ENCODE measurements at places on chromosomes 5 and 9.
A peak's percentile ranks its signal among the peaks of the same experiment; 100 is the strongest.

DNA sequence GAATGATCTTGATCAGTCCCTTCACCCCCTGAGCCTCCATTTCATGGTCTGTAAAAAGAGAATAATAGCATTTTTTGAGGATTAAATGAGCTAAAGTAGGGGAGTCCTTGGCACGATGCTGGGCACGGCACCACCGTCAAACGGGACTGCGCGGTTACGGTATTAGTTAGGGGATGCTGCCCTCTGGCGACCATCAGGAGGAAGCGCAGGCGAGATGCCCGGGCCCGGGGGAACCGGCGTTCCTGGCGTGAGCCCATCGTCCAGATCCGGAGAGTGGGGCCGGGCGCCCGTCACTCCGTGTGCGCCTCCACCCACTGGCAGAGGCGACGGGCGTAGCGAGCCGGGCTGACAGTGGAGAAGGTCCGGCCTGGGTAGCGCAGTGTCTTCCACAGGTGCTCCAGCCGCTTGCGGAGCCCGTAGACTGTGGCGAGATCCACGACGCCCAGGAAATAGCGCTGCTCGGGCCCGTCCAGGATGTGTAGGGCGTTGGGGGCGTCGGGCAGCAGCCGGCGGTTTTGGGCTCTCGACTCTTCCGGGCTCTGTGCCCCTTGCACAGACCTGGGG is 4.8 kb upstream of the ST6GALNAC4 start:
- DNase-seq, result peak; percentile 65

GRCh38 chr5:158300256-158300655 is 441.3 kb upstream of the CLINT1 start:
- no peak for DNase-seq

GRCh38 chr5:131068076-131068475 is 97.0 kb downstream of the HINT1 start:
- no peak for DNase-seq

- DNase-seq, result no peak
Observed at GRCh38 chr5:50889790-50890189, 223.4 kb downstream of the PARP8 start.

DNA sequence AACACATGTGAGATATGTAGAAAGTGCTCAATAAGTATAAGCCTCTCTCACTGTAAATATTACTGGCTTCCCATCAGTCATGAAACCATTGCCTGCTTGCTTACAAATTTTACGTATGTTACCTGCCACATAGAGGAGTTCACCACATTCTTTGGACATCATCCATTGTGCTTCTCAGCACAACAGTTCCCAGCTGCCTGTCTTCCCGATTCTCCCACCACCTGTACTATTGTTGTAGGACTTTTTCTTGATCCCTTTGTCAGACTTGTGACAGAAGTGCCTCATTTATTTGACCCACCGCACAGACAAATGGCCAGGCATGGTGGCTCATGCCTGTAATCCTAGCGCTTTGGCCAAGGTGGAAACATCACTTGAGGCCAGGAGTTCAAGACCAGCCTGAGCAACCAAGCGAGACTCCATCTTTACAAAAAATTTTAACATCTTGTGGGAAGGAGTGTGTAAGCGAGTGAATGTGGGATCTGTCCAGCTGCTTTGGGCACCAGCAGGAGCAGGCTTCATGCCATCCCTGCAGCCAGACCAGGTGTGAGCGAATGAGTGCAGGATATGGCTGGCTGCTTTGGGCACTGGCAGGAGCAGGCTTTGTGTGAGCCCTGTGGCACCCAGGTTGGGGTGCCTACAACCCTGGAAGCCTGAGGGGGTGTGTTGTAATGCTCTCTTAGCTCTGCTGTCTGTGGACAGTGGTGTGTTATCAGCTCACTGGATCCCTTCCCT is 139.9 kb upstream of the ELL2 start:
- DNase-seq, result no peak

DNA sequence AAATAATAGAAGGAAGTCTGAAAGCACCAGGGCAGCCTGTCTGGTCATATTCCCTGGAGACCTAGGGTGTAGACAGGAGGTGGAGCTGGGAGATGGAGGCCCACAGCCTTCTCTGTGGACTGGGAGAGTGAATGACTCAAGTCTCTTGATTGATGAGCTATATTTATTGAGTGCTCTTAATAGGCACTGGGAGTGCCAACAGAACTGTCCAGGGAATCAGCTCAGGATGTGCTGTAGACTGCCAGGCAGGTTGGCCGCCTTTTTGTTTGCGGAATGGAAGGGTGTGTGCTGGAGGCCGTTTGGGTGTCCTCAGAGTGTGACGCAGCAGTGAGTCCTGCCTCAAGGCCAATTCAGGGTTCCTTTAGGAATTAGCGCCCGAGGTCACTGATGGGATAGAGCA is 33.4 kb upstream of the POMT1 start:
- no peak for DNase-seq

- DNase-seq, result no peak
Observed at GRCh38 chr5:139666551-139666950, 18.4 kb downstream of the CXXC5 start.

- DNase-seq, result no peak
Observed at GRCh38 chr5:18072600-18072999, 438.3 kb downstream of the TAF11L14 start.

- no peak for DNase-seq
Observed at GRCh38 chr5:95332158-95332557, 47.3 kb upstream of the MCTP1 start.

GRCh38 chr9:124110307-124110915 is 98.8 kb downstream of the LHX2 start:
- DNase-seq, result no peak

DNA sequence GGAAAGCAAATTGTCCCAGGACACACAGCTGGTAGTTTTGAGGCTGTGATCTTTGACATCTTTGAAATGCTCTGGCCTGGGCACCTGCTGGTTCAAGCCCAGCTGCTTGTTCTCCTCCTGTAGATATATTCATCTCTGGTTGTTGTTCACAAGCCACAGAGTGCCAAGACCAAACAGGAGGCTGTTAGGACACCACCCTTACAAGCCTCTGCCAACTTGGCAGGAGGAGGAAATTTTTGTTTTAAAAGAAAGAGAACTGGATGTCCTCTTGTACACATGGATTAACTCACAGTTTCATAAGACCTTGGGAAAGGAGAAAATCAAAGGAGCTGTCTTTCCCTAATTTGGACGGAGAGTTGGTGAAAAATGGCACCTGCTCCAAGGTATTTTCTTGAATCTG is 8.5 kb upstream of the ZFP62 start:
- DNase-seq, result no peak

- DNase-seq, result no peak
Observed at GRCh38 chr9:106769331-106769730, 93.6 kb upstream of the ZNF462 start.

GRCh38 chr9:91755761-91756509 is 194.1 kb downstream of the ROR2 start:
- no peak for DNase-seq

DNA sequence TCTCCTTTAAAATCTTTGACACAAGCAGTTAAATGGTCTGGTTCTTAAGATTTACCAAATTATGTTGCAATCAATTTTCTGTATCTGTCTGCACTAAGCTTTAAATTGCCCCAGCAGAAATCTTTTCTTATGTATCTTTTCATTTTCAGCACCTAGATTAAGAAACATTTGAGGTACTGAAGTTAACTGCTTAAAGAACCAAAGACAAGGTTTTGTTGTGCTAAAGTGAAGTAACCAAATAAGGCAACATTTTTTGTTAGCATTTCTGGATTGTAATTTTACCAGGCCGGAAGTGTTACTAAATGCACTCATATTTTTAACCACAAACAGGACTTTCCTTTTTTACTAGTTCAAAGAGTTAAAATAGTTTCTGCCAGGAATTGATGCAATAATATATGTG is 24.1 kb upstream of the MTAP start:
- DNase-seq, result no peak

DNA sequence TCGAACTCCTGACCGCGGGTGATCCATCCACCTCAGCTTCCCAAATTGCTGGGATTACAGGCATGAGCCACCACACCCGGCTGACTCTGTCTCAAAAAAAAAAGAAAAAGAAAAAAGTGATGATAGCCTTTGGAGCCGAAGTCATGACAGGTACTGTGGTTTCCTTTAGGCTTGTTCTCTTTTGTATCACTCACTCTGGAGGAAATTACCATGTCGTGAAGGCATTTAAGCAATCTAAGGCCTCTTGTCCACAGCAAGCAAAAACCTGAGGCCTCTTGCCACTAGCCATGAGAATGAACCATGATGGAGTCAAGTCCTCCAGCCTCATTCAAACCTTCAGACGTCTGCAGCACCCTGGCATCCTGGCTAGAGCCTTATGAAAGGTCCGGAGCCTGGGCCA is 286.1 kb downstream of the RAB3C start:
- no peak for DNase-seq

DNA sequence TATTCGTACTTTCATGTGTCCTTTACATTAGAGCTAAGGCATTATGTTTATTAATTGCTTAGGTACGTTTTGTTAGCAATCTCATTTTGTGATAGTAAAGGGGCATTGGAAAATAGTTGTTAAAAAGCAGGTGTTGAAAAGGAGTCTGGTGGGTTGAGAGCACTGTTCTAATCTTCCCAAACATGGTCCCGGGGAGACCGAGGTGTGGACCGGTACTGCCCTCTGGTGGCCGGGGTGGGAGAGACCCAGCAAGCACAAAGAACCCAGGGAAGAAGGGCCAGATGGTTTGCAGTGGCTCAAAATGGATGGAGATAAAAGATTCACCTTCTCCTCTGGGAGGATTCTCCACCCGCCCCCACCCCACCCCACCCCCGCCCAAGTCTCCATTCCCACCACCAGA is 26.1 kb downstream of the IDNK start:
- peak; percentile 68 for DNase-seq

DNA sequence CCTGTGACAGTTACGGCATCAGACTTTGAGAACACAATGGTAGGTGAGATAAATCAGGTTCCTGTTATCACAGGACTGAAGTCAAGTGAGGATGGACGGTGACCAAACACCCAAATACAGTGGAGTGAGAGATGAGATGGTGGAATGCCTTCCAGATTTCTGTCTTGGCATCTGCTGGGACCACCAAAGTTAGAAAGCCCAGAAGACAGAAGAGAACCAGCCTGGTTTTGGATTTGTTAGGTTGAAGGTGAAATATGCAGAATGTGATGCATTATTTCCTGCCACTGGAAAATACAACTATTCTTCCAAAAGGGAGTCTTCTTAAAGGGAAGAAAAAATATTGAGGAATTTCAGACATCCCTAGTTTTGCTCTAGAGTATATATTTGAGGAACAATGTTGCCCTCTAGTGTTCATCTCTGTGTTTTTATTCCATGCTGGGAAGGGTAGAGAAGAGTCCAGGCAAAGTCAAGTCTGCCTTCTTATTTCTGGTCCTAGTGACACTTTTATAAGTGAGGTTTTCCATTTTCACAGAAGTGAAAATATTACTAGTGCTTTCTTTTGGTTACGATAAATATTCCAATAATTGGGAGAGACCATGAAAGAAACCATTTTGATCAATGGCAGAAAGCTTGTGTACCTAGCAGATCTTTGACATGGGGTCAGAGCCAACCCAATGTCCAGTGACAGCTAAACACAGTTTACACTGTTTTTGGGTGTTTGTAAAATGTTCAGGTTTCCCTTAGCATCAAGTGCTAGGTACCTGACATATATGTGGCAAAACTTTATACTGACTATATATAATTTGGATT is 142.3 kb upstream of the ANKH start:
- no peak for DNase-seq

DNA sequence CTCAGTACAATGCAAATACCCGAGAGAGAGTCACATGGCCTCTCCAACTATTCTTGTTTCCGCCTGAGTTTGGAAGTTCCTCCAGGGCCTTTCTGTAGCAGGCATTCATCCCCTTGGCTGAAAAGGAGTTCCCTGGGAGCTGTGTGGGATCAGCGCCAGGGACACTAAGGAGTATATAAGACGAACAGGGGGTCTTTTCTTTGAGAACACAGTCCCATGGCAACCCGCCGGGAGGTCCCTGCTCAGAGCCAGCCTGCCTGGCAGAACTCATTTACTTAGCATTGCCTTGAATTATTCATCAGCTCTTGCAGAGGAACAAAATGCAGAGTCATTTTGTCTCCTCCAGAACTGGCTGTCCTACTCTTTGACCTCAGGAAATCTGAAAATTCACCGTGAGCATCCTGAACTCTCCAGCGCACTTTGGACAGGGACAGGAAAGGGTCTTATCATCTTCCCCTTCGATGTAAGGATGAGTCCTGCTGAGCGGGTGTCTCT is 120.4 kb upstream of the OSMR start:
- DNase-seq, result no peak

- DNase-seq, result no peak
Observed at GRCh38 chr5:175572886-175573285, 85.0 kb upstream of the HRH2 start.

DNA sequence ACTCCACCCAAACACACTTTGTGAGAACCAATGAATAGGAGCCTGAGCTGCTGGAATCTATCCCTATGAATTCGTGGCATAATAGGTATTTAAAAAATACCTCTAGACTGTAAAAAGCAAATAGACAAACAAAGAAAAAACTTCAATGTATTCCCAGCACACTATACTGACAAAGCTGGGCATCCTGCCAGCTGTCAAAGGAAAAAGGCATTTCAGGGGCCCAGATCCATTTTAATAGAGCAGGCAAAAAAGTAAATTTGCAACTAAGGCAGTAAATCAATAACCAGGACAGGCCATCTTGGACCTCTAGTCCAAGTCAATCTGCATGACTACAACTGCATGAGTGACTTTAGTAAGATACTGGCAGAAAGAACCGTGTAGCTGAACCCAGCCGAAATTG is 25.6 kb upstream of the LARP1 start:
- DNase-seq, result no peak

DNA sequence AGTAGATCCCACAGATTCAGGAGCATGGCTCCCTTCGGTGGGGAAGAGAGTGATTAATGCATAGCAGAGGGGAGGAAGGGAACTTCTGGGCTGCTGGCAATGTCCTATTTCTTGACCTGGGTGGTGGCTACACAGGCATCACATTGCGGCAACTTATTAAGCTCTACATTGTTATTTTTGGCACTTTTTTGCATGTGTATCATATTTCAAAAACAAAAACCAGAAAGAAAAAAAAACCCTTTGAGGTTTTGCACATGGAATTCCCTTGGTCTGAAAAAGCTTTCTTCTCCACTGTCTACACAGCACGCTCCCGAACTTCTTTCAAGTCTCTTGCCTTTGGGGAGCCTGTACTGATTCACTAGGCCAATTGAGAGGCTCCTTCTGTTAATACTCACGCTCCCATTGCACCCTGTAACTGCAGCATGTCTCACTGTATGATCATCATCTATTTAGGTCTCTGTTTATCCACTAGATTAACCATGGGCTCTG is 25.1 kb downstream of the CEMIP2 start:
- DNase-seq, result no peak

DNA sequence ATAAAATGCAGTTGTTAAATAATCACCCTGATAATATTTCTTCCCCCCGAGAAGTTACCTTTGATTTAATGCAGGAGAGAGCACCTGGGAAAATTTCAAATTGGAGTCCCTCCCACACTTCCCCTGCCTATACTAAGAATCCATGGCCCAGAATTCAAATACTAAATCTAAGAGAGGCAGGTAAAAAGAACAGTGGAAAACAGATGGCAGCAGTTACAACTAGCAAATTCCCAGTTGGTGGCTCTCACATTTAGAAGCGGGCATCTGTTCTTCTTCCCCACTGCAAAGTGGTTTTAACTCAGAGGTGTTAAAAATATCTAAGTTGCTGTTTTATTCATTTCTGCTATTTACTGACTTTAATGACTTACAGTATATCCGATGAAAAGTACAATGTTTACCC is 210.4 kb upstream of the ELAVL2 start:
- no peak for DNase-seq
